Stimulated activated CD4-positive, alpha-beta T cell treated with anti-CD3 and anti-CD28 coated beads, Interleukin-15, amount 100 ng/mL, for 1 hour (primary cell): ENCODE measurements at places on chromosomes 16 and 17.

DNA sequence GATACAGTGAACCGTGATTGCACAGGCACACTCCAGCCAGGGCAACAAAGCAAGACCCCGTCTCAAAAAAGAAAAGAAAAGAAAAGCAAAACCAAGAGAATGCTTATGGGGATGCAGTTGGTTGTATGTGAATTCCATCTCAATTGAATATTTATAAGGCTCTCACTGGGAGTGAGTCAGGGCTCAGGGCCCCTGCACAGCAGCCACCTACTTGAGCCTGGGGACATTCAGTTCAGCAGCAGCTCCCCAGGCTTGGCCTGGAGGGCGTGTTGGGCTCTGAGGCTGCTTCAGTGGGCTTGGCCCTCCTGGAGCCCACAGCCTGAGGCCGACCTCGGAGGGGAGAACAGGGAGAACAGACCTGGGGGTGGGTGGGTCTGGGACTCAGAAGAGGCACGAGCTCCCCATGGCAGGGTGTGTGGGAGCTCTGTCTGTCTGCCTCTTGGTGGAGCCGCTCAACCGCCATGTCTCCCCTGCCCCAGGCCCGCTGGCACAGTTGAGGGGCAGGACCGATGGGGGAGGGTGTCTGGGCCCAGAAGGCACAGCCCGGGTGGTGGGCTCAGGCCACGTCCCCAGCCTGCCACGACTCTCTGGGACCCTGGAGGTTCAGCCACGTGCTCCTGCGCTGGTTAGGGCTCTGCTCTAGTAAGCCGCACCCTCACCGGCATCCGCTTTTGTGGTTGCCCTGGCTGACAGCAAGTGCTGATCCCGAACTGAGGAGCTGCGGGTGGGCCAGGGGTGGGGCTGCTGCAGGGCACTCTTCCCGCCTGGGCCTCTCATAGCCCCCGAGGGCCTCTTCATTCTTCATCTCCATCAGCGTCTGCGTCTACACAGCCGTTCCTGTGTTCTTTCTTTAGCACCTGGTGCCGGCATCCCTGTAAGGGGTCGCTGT lies 24.8 kb downstream of the ZFPM1 start:
- DNase-seq, result no peak

- no peak for DNase-seq
Observed at GRCh38 chr17:32820440-32820839, 56.5 kb downstream of the MYO1D start.

- DNase-seq, result no peak
Observed at GRCh38 chr16:35506018-35506897, 2046.8 kb downstream of the TP53TG3F start.

DNA sequence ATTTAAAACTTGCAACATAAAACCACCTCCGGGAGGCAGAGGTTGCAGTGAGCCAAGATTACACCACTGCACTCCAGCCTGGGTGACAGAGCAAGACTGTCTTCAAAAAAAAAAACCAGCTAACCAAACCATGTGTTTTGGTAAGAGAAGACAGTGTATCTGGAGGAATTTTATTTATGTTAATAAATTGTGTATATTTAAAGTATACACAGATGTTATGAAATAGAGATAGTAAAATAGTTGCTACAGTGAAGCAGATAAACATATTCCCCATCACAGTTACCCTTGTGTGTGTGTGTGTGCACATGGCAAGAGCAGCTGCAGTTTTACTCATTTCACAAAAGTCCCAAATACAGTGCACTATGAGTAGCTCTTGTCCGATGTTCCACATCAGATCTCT lies 54.8 kb upstream of the CRISPLD2 start:
- no peak for DNase-seq
